ENCODE measurements at places on chromosomes 2 and 18.

DNA sequence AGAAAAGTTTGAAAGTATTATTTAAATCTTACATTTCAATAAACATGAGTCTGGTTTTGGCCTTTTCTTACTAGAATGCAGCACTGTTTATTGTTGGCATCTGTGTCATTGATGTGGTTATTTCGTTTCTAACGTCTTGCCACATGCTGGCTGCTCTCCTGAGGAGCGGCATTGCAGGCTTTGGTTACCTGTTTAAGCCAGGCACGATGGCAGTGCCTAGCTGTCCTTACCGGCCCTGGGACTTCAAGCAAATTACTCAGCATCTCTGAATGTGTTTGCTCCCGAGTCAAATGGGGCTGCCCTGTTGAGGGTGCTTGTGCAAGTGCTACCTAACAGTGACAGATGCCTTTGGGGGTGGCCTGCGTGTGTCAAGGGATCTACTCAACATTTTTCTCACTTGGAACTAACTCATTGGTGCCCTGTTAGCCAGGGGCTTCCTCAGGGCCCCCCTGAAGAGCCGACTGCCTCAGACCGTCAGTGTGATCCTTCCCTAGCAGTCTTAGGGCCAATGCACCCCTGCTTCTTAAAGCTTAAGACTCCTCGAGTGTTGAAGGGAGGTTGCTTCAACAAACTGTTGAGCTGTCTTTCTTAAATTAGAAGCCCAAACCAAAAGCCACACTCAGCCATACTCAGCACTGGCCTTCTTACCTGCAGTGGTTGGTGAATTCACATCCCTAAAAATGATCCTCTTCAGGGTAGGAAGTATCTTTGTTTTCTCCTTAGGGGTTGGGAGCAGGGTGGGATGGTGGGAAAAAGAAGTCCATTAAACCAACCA, 151.5 kb downstream of the NCK2 start:
- peak overlapping the region; percentile 33 for H3K27ac ChIP-seq
- no peak overlapping the region for H3K4me3 ChIP-seq
- no peaks in the 10 kb centered on the region for H3K4me1 ChIP-seq
- no peak for DNase-seq
- H3K36me3 ChIP-seq, result no peaks in the 10 kb centered on the region

GRCh38 chr2:6748406-6749067, 117.2 kb downstream of the CMPK2 start:
- no peak overlapping the region for H3K4me3 ChIP-seq
- no peak overlapping the region for H3K27ac ChIP-seq
- DNase-seq, result no peak
- no peaks in the 10 kb centered on the region for H3K36me3 ChIP-seq
- no peaks in the 10 kb centered on the region for H3K27me3 ChIP-seq

- no peaks in the 10 kb centered on the region for H3K4me1 ChIP-seq
- H3K36me3 ChIP-seq, result no peaks in the 10 kb centered on the region
- no peak overlapping the region for H3K27ac ChIP-seq
- no peak overlapping the region for H3K4me3 ChIP-seq
- DNase-seq, result no peak
These were observed 145.6 kb downstream of the FAM161A start for GRCh38 chr2:61707984-61708852.

DNA sequence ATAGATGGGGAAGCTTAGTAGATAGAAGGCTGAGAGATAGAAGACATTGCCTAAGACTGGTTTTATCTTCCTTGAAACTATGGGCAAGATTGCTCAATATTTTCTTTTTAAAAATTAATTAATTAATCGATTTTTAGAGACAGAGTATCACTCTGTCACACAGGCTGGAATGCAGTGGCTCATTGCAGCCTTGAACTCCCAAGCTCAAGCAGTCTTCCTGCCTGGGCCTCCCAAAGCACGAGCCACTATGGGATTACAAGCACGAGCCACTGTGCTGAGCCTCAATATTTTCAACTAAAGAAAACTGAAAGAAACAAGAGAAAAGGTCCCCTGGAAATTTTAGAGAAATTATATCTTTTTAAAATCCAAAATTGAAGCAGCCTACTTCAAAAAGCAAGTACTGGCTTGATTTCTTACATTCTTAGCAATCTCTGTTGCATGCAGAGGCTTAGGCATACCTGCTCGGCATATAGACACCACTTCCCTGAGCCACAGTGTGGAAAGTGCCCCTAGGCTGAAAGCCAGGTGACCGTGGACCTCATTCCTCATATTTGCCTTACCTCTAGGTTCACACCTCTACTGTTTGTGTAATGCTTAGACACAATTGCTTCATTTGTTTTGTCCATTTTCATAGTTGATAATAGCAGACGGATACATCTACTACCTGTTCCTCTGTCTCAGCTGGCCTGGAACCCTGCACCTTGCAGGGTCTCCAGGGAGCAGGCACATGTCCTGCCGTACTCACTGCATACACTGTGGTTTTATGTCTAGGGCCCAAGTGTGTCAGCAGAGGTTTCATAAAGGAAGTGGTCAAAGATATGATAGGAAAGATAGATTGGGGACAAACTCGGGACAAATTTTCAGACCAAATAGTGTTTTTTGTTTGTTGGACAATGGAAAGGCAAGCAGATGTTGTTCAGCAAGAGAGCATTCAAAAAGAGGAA, 166.5 kb upstream of the ALPP start:
- DNase-seq, result no peak
- no peaks in the 10 kb centered on the region for H3K4me1 ChIP-seq
- no peaks in the 10 kb centered on the region for H3K36me3 ChIP-seq
- H3K27ac ChIP-seq, result peak overlapping the region; percentile 38

DNA sequence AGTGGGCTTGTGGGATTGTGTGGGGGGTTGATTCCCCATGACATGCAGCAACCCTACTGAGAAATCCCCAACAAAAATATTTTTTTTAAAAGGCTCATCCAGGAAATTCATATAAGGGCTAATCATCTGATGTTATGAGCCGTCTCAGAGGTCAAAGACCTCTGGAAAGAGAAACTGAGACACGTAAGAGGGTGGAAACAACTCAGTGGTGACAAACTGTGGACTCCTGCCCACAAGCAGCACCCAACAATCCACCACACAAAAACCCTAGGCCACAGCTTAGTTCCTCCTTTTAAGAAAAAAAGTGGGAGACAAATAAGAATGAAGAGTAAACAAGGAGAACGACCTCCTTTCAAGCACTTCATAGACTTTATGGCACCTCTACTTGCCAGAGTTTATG, 1096.1 kb upstream of the NRXN1 start:
- H3K27ac ChIP-seq, result no peak overlapping the region
- H3K27me3 ChIP-seq, result no peaks in the 10 kb centered on the region
- H3K4me3 ChIP-seq, result no peak overlapping the region
- H3K4me1 ChIP-seq, result no peaks in the 10 kb centered on the region
- DNase-seq, result no peak
- no peaks in the 10 kb centered on the region for H3K36me3 ChIP-seq

All from breast epithelium (tissue), 4 donors.